ENCODE measurements at places on chromosomes 11 and 22.
A peak's percentile ranks its signal among the peaks of the same experiment; 100 is the strongest.

DNA sequence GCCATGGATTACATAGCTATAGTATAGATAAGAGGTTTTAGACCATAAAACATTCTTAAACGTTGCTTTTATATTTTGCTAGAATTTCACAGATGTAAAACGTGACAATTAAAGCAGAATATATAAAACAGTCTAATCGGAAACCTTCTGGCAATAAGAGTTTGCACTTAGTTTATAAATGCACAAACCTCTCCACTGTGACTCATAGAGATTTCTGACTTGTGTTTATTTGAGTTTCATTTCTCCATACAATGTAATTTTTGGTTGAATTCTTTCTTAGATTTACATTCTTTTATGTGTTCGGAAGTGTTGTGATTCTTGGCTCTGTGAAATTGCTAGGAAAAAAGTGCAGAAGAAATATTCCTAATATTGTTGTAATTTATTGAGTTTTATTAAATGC, 288.7 kb upstream of the CTSC start:
- DNase-seq: no peak

- no peak for DNase-seq
Measured at GRCh38 chr11:20310596-20311394, 52.7 kb upstream of the HTATIP2 start.

DNA sequence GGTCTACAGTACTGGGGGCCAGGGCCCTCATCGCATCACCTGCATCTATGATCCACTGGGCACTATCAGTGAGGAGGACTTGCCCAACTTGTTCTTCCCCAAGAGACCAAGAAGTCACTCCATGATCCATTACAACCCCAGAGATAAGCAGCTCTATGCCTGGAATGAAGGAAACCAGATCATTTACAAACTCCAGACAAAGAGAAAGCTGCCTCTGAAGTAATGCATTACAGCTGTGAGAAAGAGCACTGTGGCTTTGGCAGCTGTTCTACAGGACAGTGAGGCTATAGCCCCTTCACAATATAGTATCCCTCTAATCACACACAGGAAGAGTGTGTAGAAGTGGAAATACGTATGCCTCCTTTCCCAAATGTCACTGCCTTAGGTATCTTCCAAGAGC, 3.8 kb upstream of the PPFIBP2 start:
- DNase-seq: no peak

DNA sequence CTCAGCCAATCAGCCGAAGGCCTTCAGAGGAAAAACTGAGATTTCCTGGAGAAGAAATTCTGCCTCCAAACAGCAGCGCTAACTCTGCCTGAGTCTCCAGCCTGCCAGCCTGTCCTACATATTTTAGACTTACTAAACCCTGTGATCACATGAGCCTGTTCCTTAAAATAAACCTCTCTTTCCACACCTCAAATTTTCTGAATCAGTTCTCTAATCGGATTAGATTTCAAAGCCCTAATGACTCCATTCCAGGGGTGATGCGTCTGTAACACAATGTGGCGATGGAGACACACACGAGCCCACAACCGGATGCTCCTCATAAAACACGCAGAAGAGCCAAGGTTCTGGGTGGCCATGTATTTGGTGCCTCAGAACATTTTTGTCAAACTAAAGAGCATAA, 1371.2 kb downstream of the BRD1 start:
- DNase-seq: no peak

- no peak for DNase-seq
Measured at GRCh38 chr11:2089536-2090165, 49.5 kb downstream of the IGF2 start.

DNA sequence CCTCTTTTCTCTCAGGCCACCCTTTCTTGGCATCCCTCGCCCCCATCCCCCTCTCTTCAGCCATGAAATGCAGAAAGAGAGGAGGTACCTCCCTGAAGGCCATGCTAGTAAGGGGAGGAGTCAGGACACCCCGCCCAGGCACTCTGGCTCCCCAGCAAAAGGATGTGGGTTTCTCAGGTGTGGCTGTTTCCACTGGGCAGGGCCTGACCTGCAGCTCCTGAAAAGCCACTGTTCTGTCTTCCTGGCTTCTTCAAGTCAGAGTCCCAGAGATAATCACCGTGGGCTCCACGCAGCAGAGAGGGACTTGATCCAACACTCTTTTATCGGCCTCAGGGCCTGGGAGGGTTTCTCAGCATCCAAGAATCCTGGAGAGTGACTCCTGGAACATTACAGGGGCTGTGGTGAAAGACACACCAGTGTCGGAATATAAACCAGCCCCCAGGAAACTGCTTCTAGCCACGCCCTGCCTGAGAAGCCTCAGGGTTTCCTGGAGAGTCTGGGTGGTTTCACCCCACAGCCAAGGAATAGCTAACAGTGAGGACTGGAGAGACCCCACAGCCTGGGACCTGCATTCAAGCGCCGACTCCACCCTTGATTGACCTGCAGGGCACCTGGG, 45.7 kb upstream of the TSPAN18 start:
- DNase-seq: peak; percentile 9

GRCh38 chr11:267491-267994, 10.7 kb upstream of the NLRP6 start:
- DNase-seq: no peak

GRCh38 chr11:108235192-108235591, 12.3 kb downstream of the ATM start:
- DNase-seq: no peak

GRCh38 chr11:95652002-95652472, 137.5 kb downstream of the FAM76B start:
- no peak for DNase-seq

GRCh38 chr11:71286701-71287643, 34.6 kb upstream of the SHANK2 start:
- DNase-seq: no peak

- no peak for DNase-seq
Measured at GRCh38 chr11:69361048-69361447, 67.1 kb downstream of the MYEOV start.

- no peak for DNase-seq
Measured at GRCh38 chr11:10602945-10603344, 34.5 kb upstream of the LYVE1 start.

- DNase-seq: no peak
Measured at GRCh38 chr22:32765132-32765618, 36.3 kb upstream of the TIMP3 start.

DNA sequence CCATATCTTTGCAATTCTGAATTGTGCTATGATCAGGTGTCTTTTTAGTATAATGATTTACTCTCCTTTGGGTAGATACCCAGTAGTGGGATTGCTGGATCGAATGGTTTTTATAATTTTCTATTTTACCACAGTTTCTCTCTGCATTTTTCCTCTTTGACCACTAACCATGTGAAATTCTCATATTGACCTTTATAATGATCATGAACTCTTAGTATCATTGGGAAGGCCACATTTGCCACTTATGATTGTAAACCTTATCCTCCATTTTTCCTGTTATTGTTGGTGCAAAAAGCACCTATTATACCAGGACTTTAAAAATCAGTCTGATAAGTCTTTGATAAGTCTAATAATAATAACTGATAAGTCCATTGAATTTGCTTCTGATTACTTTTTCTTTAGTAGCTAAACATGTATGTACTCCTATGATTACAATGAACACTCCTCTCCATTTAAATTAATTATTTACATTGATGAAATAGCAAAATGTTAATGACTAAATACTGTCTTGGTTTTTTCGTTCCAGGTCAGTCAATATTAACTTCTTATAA, 9.6 kb downstream of the NEAT1 start:
- no peak for DNase-seq

DNA sequence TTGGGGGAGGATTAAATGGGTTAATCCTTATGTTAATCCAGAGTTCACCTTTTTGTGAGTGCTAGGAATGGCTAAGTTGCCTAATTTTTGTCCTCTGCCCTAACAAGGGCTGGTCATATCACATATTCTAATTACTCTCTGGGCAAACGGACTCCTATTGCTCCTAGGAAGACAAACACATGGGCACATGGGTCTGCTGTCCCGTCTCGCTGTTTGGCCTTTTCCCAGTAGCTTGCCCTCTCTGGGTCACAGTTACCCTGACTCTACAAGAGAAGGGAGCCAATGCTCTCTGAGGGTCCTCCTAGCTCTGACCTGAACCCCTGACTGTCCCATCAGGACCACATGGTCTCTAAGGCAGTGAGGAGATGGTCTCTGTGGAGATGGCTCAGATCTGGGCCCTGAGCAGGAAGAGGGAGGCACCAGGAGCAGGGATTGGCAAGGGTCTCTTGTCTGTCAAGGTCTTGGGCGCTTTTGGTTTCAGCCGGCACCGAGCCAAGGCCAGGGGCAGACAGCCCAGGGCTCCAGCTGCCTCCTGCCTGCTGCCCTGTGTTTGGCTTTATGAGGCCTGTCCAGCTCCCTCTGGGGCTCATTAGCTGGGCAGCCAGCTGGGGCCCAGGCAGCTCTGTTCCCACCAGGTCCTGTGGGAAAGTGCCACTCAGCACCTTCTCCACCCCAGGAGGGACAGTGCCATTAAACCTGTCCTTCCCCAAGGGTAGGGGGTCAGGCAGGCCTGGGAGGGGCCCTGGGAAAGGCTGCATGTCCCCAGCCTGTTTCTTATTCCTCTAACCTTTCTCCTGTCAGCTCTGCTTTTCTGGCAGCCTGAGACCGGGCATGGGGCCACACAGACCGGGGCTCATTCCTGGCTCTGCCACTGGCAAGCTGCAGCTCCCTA, 559.9 kb downstream of the MN1 start:
- no peak for DNase-seq

DNA sequence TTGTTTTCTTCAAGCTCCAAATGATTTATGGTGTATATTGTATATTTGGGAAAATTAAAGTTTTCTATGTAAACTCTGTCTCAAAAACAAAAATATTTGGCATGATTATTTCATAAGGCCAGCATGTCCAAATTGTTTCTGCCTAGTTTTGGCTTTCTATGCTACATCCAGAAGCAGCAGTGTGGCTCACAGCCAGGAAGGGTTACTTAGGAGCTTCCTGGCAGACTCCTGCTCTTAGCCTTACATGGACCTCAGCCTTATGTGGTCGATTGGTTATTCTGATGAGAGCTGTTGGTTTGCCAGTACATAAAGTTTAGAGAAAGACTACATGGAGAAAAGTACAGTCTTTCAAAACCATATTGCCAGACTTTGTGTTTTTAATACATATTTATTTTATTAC, 297.7 kb upstream of the FAT3 start:
- DNase-seq: no peak

- no peak for DNase-seq
Measured at GRCh38 chr22:47423861-47424820, 661.7 kb downstream of the TBC1D22A start.

DNA sequence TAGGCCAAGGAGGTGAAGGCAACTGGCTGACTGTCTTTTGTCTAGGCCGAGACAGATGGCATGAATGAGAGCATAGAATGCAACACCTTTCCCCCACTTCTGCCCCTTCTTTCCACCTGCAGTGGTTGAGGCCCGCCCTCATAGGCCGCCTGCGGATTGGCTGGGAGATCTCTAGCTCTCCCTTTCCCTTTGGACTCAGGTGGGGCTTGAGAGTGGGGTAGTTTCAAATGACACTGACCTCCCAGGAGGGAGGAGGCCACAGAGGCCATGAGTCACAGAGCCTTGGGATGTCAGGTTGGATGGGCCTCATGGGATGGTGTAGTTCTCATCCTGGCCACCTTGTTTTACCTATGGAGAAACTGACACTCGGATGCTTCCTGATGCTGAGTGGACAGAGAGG, 9.1 kb downstream of the MICAL2 start:
- DNase-seq: no peak

DNA sequence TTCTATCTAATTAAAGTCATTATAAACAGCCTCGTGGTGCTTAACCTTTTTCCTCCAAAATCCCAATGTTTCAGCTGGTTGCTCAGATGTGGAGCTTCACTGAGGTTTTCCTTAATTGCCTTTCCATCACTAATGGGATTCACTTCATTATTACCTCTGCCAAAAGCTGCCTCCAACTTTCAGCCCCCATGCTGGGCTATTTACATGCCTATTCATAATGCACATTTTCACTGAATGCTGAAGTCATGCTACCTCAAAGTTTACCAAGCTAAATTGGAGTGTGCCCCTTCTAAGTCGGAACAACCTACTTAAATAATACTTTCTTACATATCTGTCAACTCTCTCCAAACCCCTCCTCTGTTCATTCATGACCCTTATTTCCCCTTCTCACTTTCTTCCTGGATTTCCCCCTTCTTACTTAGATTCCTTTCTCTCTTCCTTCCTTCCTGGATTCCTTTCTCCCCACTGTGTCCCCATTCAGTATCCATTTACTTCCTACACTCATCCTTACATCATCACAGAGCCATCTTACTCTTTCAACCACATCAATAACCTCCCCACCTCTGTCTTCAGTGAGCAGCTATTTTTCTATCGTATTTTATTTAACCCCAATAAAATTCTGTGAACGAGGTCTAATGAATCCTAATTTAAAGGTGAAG, 887.3 kb upstream of the TENM4 start:
- no peak for DNase-seq

DNA sequence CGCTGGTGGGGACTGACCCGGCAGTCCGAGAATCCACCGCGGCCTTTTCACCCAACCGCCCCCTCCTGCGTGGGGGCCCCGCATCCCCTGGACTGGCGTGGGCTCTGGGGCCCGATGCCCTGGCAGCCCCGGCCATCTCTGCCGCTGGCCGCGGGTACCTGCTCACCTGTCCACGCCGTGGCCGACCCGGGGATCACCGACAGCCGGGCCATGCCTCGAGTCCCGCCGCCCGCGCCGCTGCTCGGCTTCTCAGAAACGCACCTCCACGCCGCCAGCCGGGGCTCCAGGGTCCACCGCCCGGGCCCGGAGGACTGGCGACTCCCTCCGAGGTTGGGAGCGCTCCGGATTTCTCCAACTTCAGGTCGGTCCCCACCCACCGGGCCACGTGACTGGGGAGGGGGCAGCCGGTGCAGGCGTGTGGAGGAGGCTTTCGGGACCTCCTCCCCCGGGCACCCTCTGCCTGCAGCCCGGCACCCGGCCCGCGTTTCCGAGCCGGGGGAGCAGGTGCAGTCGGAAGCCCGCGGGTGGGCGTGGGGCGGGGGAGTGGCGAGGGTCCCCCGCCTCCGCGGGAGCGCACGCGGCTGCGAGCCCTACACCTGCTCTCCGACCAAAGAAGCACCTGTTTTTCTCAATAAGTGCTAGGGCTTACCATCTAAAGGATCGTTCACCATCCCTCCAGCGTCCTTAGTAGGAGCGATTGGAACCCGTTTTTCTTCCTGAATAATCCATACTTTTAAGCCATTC, 554 bp upstream of the NRIP3 start:
- DNase-seq: no peak

- no peak for DNase-seq
Measured at GRCh38 chr11:75513250-75513649, 12.5 kb downstream of the GDPD5 start.

GRCh38 chr11:109512680-109513079, 90.7 kb downstream of the C11orf87 start:
- no peak for DNase-seq

All from stimulated activated CD4-positive, alpha-beta T cell treated with anti-CD3 and anti-CD28 coated beads, TNF-alpha, amount 100 ng/mL, for 1 hour (primary cell).